ENCODE measurements at places on chromosomes 3 and 15.

DNA sequence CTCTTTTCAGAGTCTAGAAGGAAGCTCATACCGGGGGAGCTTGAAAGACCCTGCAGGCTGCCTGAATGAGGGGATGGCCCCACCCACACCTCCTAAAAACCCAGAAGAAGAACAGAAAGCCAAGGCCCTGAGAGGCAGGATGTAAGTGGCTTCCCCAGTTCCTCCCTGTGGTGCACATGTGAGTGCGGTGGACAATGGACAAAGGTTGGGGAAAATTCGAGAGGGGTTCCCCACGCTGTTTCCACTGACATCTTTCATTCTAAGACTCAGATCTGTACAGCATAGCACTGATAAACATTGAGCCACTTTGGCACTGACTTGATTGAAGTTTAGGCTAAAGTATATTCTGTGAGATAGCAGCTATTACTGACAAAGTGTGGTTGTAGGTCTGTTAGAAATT is 79.5 kb upstream of the UMPS start:
- no peaks in the 10 kb centered on the region for H3K4me1 ChIP-seq
- no peak overlapping the region for H3K4me3 ChIP-seq
- H3K27me3 ChIP-seq = peaks cover 35% of the 10 kb centered on the region

GRCh38 chr3:120203016-120203415 is 82.0 kb downstream of the GPR156 start:
- H3K4me1 ChIP-seq = no peaks in the 10 kb centered on the region
- H3K27me3 ChIP-seq = no peaks in the 10 kb centered on the region
- no peak overlapping the region for H3K27ac ChIP-seq
- no peak for DNase-seq

GRCh38 chr15:52008698-52009434 is 10.2 kb upstream of the MAPK6 start:
- no peak overlapping the region for H3K4me3 ChIP-seq
- no peaks in the 10 kb centered on the region for H3K4me1 ChIP-seq
- peaks cover 4% of the 10 kb centered on the region for H3K36me3 ChIP-seq
- H3K27me3 ChIP-seq = no peaks in the 10 kb centered on the region

GRCh38 chr15:39828374-39828931 is 45.8 kb upstream of the FSIP1 start:
- no peak for DNase-seq
- no peak overlapping the region for H3K4me3 ChIP-seq
- no peaks in the 10 kb centered on the region for H3K36me3 ChIP-seq

- H3K27ac ChIP-seq = peak overlapping the region; percentile 58
- H3K4me1 ChIP-seq = no peaks in the 10 kb centered on the region
- H3K36me3 ChIP-seq = peaks cover 16% of the 10 kb centered on the region
- H3K27me3 ChIP-seq = no peaks in the 10 kb centered on the region
- no peak for DNase-seq
- H3K4me3 ChIP-seq = no peak overlapping the region
These were observed 33.4 kb upstream of the MUC13 start for GRCh38 chr3:124967964-124968363.

- no peak overlapping the region for H3K27ac ChIP-seq
- H3K27me3 ChIP-seq = no peaks in the 10 kb centered on the region
- DNase-seq = no peak
- H3K4me3 ChIP-seq = no peak overlapping the region
- no peaks in the 10 kb centered on the region for H3K4me1 ChIP-seq
These were observed 880.2 kb downstream of the ROBO1 start for GRCh38 chr3:78887547-78888011.

DNA sequence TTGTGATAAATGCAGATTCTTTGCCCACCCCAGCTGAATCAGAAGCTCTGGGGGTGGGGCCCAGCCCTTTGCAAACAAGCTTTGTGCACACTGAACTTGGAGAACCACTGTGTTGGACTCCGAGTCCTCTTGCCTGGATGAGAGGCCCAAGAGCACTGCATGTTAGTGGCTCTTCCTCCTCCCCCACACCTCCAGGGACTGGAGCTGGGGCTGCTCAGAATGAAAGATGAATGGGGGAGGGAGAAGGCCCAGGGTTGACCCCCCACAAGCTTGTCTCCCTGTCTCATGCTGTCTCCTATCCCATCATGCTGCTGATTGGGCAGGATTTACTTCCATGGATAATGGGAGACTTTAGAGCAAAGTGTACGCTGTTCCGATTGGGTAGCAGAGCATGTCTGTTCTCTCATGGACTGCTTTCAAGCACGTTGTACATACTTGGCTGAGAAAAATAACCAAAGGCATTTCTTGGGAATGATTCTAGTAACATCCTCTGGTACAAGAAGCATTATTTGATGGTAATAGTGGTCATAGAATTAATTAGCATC is 99.6 kb downstream of the PGPEP1L start:
- no peak overlapping the region for H3K4me3 ChIP-seq
- peaks cover 10% of the 10 kb centered on the region for H3K27me3 ChIP-seq
- no peaks in the 10 kb centered on the region for H3K4me1 ChIP-seq
- H3K36me3 ChIP-seq = peaks cover 3% of the 10 kb centered on the region
- H3K27ac ChIP-seq = no peak overlapping the region

DNA sequence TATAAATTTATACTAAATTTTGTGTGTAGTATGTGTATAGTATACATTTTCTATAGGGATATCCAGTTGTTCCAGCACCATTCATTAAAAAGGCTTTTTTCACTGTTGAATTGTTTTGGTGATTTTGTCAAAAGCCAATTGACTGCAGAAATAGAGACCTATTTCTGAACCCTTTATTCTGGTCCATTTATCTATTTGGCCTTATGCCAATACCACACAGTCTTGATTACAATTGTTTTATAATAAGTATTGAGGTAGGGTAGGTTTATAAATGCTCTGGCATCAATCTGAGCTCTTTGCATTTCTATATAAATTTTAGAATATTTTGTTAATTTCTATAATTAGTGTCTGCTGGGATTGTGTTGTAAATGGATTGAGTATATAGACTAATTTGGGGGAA is 6.5 kb upstream of the OPA1 start:
- peaks cover 2% of the 10 kb centered on the region for H3K4me1 ChIP-seq
- no peak overlapping the region for H3K27ac ChIP-seq
- H3K36me3 ChIP-seq = no peaks in the 10 kb centered on the region
- no peaks in the 10 kb centered on the region for H3K27me3 ChIP-seq
- DNase-seq = no peak

GRCh38 chr15:62894322-62895085 is 148.0 kb upstream of the TPM1 start:
- peaks cover 41% of the 10 kb centered on the region for H3K27me3 ChIP-seq
- no peak overlapping the region for H3K4me3 ChIP-seq
- no peaks in the 10 kb centered on the region for H3K36me3 ChIP-seq

GRCh38 chr3:188974856-188975599 is 196.7 kb upstream of the TPRG1 start:
- H3K4me1 ChIP-seq = peaks cover 44% of the 10 kb centered on the region
- no peak for DNase-seq
- peak overlapping the region; percentile 92 for H3K27ac ChIP-seq
- no peaks in the 10 kb centered on the region for H3K36me3 ChIP-seq

DNA sequence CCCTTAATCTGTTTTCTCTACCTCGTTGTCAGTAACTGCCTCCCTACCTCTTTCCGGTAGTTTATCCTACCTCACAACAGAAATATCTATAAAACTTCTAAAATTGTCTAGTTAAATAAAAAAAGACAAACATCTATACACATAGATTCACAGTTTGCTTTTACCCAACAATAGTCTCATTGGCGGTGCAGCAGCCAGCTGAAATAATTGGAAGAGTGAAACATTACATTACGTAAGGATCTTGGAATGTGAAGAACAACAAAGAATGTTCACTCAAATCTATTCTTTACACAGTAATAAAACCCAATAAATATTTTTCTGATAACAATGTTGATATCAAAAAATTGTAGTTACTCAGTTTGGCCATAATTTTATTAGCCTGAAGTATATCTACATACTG is 115.5 kb upstream of the ARPP21 start:
- H3K4me1 ChIP-seq = no peaks in the 10 kb centered on the region
- DNase-seq = no peak
- H3K4me3 ChIP-seq = no peak overlapping the region
- H3K36me3 ChIP-seq = no peaks in the 10 kb centered on the region

DNA sequence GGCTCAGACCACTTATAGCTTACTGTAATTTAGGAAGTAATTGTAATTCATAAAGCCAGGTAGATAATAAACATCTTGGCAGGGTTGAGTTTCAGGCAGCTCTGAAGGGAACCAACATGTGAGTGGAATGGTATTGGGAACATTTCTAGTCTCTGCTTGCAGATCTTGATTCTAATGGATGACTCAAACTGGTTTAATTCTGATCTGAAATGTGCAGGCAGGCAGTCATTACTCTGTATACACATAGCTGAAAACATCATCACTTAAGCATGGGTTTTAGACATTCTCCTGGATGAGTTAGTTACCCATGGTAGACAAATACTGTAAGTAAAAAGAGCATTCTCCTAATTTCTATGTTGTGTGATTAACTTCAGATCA is 317.0 kb upstream of the TPRG1 start:
- no peaks in the 10 kb centered on the region for H3K27me3 ChIP-seq
- H3K36me3 ChIP-seq = no peaks in the 10 kb centered on the region
- H3K4me1 ChIP-seq = peaks cover 5% of the 10 kb centered on the region
- H3K27ac ChIP-seq = no peak overlapping the region

DNA sequence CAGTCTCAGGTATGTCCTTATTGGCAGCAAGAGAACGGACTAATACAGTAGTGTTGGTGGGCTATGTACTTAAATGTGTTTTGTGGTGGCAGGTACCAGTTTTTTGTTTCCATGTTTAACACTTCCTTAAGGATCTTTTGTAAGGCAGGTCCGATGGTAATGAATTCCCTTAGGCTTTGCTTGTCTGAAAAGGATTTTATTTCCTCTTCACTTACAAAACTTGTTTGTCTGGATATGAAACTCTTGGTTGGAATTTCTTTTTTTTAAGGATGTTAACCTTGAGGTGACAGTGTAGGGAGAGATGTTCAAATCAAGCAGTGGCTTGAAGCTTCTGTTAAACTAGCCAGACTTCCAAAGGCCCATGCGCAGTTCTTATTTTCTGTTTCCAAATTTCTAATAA is 122.2 kb upstream of the FGF7 start:
- H3K27ac ChIP-seq = no peak overlapping the region
- peaks cover 4% of the 10 kb centered on the region for H3K36me3 ChIP-seq
- no peak overlapping the region for H3K4me3 ChIP-seq
- no peaks in the 10 kb centered on the region for H3K27me3 ChIP-seq
- peaks cover 36% of the 10 kb centered on the region for H3K4me1 ChIP-seq

GRCh38 chr15:92747047-92747446 is 91.5 kb upstream of the FAM174B start:
- H3K4me3 ChIP-seq = no peak overlapping the region
- H3K36me3 ChIP-seq = no peaks in the 10 kb centered on the region
- H3K27me3 ChIP-seq = peaks cover 2% of the 10 kb centered on the region
- H3K27ac ChIP-seq = no peak overlapping the region
- DNase-seq = no peak
- H3K4me1 ChIP-seq = no peaks in the 10 kb centered on the region

- H3K36me3 ChIP-seq = no peaks in the 10 kb centered on the region
- H3K27ac ChIP-seq = no peak overlapping the region
- H3K4me1 ChIP-seq = no peaks in the 10 kb centered on the region
- H3K27me3 ChIP-seq = no peaks in the 10 kb centered on the region
- no peak overlapping the region for H3K4me3 ChIP-seq
These were observed 253.6 kb downstream of the MAGI1 start for GRCh38 chr3:65785065-65785645.

DNA sequence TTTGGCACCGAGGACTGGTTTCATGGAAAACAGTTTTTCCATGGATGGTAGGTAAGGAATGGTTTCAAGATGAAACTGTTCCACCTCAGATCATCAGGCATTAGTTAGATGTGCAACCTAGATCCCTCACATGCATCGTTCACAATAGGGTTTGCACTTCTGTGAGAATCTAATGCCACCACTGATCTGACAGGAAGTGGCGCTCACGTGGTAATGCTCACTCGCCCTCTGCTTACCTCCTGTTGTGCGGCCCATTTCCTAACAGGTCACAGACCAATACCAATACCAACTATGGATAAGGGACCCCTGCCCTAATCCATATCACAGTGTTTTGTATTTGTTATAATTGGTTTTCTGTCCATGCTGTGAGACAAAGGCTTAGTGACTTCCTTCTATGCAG is 58.9 kb downstream of the SLMAP start:
- no peak for DNase-seq
- H3K4me3 ChIP-seq = no peak overlapping the region
- peaks cover 43% of the 10 kb centered on the region for H3K4me1 ChIP-seq
- H3K27ac ChIP-seq = peak overlapping the region; percentile 71

DNA sequence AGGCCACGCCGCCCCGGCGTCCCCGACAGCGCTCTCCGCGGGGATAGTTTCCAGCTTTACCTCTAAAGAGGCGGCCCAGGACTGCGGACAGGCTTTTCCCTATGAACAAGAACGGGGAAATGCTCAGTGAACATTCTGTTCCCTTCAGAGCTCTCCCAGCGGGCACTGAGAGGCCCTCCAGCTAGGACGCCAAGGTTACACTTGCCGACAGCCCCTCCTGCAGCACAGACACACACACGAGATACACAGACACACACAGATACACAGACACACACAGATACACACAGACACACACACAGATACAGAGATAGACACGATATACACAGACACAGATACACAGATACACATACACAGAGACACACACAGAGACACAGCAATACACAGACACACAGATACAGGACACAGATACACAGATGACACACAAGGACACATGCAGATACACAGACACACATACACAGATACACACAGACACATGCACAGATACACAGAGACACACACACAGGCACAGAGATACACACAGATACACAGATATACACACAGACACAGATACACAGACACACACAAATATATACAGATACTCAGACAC is 533 bp upstream of the OCA2 start:
- peak overlapping the region; percentile 2 for H3K4me3 ChIP-seq
- no peak for DNase-seq
- peaks cover 19% of the 10 kb centered on the region for H3K4me1 ChIP-seq
- no peak overlapping the region for H3K27ac ChIP-seq

GRCh38 chr3:139264375-139264774 is 79.4 kb upstream of the MRPS22 start:
- no peaks in the 10 kb centered on the region for H3K36me3 ChIP-seq
- no peak overlapping the region for H3K27ac ChIP-seq
- H3K4me3 ChIP-seq = no peak overlapping the region

GRCh38 chr15:72979308-72979707 is 73.0 kb upstream of the NEO1 start:
- DNase-seq = no peak
- H3K4me3 ChIP-seq = no peak overlapping the region
- no peak overlapping the region for H3K27ac ChIP-seq
- H3K27me3 ChIP-seq = peaks cover 61% of the 10 kb centered on the region

DNA sequence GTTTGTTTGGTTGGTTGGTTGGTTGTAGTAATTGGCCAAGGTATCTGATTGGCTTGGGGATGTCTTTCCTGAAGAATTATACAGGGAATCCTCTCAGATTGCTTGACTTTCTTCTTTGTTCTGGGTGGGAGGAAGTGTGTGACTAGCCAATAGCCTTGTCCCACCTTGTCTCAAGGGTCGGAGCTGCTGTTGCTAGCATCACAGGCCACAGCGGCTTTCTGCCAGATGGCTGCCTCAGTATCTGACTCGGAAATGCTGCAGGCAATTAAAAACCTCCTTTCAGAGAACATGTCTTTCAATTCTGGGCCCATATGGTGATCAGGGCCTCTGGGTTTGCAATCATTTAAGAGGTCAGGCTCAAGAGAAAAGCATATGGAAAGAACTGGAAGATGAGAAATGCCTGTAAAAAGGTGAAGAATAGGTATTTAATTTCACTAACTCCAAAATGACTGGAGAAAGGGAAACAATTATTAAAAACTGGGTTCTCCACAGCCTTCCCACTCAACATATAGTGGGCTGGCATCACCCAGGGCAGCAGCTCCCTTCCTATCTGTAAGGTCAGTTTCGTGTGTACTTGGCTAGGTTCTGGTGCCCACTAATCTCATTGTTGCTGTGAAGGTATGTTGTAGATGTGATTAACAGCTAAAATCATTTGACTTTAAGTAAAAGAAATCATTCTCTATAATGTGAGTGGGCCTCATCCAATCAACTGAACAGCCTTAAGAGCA is 32.4 kb downstream of the TGFBR2 start:
- no peaks in the 10 kb centered on the region for H3K27me3 ChIP-seq
- H3K4me3 ChIP-seq = peak overlapping the region; percentile 70
- H3K4me1 ChIP-seq = peaks cover 84% of the 10 kb centered on the region
